ENCODE measurements at places on chromosomes 1 and 21.

- no peak for DNase-seq
Observed at GRCh38 chr1:159008744-159009188, 941 bp upstream of the IFI16 start.

GRCh38 chr1:101235216-101235695, 1.6 kb upstream of the S1PR1 start:
- no peak for DNase-seq

GRCh38 chr1:21325731-21326387, 35.6 kb upstream of the ECE1 start:
- DNase-seq, result no peak

DNA sequence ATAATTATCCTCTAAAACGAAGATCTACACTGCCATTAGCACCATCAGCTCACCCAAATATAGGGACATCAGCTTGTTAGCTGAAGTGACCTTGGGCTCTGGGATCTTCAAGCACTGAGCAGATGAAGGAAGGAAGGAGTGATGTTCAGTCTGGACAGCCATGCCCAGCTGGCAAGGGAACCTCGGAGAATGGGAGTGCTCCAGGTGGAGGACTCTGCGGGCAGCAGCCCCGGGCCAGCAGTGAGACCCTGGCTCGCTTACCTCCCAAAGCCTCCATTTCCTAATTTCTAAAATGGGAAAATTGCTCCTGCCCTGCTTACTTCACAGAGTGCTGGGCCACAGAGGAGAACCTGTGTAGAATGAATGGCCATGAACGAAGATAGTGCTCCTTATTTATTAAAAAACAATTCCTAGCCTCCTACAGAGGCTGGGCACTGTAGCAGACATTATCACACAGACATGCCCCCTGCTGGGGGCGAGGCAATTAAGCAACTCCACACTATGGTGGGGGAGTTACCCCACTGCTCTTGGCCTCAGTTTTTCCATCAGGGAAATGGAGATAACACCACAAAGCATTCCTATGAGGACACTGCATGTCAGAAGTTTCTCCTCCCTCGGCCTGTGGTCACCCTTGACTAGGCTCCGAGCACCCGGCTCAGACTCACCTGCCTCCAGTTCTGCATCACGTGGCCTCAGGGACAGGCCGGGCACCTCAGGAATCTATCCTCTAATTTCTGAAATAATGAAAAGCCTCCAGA, 117.6 kb downstream of the KCNN3 start:
- DNase-seq, result no peak

DNA sequence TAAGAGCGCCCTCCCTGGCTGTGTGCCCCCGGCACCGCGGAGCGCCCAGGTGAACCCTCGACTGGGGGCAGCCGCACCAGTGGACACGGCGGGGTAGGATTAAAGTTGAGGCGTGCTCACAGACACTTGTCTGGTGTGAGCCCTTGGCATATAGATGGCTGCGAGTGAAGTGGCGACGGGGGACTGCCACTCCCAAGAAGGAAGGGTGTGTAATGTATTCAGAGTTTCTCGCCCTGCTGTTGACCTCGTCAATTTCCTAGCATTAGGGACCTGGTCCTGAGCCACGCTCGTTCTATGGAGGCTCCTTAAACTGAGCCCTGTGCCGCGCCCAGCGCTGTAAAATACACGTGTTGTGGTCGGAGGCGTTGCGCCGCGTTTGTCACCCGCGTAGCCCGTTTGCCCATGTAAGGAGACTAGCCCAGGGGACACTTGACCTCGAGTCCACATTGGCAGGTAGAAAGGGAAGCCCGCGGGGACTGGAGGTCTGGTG, 554 bp downstream of the EVA1C start:
- DNase-seq, result no peak

DNA sequence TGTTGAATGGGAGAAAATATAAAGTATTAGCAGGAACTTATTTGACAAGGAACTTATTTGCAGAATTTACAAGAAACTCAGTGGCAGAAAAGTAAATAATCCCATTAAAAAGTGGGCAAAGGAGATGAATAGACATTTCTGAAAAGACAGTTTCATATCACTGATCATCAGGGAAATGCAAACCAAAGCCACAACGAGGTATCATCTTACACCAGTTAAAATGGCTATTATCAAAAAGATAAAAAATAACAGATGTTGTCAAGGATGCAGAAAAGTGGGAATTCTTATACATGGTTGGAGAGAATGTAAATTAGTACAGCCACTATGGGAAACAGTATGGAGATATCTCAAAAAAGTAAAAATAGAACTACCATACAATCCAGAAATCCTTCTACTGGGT, 61.0 kb downstream of the SYT14 start:
- no peak for DNase-seq

GRCh38 chr1:60797351-60797750, 285.0 kb upstream of the NFIA start:
- no peak for DNase-seq

GRCh38 chr1:19390901-19391595, 78.9 kb downstream of the SLC66A1 start:
- DNase-seq, result peak; percentile 38

DNA sequence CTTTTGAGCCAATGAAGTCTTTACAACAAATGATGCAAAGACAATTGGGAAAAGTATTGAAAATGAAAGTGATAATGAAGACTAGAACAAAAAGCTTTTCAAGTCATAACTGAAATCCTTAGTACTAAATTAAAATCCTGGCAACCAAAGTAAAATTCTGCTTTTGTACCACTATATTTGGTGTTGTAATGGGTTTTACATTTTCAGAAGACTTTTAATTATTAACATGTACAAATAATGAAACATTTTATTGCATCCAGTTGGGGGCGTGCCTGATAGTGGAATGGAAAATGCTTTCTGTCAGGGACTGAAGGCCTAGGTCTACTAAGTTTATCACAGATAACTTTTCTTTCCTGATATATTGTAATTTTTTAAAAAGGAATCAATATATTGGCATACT, 89.4 kb downstream of the SDCCAG8 start:
- DNase-seq, result no peak

DNA sequence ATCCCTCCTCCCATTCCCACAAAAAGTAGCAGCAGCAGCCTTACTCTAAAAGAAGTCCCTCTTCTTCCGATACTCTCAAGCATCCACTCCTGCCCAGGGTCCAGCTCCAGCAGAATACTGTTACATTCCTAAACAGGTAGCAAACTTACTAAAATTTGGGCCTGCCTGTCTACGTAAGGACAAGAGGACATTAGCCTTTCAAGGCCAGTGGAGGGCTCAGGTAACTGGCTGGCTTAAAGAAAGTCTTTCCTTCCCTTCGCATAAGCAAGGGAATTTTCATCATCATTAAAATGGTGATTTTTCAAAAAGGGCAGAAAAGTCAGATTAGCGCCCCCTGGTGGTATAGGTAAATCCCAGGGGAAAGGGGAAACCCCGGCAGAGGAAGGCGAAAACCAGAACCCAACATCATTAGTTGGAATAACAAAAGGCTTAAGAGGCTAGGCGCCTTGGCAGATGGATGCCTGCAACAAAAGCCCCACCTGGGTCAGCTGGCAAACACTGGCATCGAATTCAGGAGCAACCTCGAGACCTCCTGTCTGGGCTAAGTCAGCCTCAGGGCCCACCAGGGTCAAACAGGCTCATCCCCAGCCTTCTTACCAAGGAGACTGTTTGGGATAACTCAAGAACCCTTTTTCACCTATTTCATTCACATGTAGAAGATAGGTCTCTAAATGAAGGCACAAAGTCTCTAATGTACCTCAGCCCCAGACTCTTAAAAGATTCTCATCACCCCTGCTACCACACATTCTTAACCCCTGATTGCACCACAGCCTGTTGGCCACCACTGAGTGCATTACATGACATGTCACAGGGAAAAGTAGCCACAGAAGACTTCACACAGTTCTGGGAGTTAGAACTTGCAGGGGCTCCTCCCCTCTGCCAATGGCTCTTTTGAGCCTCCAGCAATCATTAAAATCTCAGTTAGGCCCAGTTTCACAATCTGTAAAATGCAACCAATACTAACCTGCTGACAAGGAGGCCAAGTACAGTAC, 36.7 kb downstream of the ERI3 start:
- peak; percentile 79 for DNase-seq

DNA sequence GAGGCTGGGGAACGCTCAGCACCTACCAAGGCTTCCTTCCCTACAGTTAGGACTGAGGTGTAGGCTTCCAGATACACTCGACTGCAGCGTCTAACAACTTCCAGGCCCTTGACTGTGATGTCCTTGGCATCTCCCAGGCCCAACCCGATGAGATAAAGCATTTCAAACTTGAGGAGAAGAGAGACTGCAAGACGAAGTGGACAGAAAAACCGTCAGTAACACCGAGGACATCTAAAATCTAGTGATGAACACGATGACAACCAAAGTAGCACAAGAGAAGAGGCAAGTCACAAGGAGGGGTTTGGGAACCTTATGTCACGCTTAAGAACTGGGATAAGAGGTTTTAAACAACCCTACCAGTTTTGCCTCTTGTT, 314 bp downstream of the DPH5 start:
- DNase-seq, result peak; percentile 16

GRCh38 chr21:22903851-22904250, 1905.6 kb downstream of the NCAM2 start:
- DNase-seq, result no peak

DNA sequence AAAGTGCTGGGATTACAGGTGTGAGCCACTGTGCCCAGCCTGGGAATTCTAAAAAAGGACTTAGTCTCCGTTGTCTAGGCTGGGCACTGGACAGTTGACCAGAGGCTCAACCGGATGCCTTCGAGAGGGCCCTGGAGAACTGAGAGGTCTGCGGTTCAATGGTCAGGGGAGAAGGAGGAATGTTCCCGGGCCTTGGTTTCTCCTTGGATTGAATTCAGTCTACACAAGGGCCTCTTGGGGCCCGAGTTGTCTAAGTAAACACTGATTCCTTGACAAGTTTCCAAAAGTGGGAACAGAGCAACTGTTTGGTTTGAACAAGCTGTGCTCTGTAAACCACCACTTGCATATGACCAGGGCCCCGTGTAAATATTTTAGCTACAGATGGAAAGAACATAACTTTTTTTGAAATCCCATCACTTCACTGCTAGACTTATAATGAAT, 29.1 kb upstream of the CAPZB start:
- no peak for DNase-seq

- no peak for DNase-seq
Observed at GRCh38 chr21:33388188-33388587, 15.0 kb upstream of the IFNGR2 start.
